ENCODE measurements at places on chromosomes 12 and 14.

DNA sequence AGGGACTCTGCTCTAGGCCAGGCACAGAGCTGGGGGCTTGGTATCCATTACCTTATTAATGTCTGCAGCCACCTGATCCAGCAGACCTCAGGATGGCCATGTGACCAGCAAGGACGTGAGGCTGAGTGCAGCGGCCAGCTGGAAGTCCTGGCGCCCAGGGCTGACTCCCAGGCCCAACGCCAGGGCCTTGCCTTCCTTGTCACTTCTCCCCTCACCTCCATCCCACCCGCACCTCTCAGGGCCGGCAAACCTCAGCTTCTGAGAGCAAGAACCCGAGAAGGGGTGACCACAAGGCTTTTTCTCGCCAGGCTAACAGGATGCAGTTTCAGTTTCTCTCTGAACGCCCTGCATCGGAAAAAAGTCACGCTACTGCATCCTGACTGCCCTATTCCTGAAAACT, 15.4 kb downstream of the RAB35 start:
- DNase-seq = no peak

- no peak for DNase-seq
These were observed 3.9 kb downstream of the HEBP1 start for GRCh38 chr12:12996209-12996608.

DNA sequence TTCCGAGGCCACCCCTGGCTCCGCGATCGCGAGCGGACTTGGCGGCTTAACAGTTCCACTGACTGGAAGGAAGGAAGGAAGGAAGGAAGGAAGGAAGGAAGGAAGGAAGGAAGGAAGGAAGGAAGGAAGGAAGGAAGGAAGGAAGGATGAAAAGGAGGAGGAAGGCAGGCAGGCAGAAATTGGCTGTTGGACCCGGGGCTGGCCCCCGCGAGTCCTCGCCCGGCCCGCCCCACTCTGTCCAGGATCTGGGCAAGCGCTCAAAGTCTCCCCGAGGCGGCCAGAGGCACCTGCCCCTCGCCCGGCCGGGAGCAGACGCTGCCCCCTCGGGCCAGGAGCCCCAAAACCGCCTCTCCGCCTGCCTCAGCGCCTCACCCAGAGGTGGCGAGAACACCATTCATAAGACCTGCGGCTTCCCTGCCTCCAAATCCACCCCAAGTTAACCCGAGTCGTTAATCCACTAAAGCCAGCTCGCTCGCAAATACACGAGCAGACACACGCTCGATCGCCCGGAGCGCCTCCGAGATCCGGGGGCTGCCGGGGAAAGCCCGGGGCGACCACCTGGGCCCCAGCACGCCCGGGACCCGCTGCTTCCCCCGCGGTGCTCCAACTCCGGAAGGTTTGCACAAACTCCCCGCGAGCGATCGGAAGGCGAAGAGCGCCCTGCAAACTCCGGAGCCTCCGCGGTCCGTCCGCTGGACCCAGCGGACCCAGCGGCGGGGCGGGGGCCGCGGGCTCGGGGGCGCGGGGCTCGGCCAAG, 844 bp downstream of the DPF3 start:
- peak; percentile 37 for DNase-seq

- DNase-seq = no peak
These were observed 35.2 kb downstream of the UBE3B start for GRCh38 chr12:109512608-109513007.

GRCh38 chr12:52149651-52150241, 42.1 kb downstream of the KRT80 start:
- DNase-seq = no peak

GRCh38 chr14:102508410-102508773, 1.2 kb downstream of the ANKRD9 start:
- no peak for DNase-seq

DNA sequence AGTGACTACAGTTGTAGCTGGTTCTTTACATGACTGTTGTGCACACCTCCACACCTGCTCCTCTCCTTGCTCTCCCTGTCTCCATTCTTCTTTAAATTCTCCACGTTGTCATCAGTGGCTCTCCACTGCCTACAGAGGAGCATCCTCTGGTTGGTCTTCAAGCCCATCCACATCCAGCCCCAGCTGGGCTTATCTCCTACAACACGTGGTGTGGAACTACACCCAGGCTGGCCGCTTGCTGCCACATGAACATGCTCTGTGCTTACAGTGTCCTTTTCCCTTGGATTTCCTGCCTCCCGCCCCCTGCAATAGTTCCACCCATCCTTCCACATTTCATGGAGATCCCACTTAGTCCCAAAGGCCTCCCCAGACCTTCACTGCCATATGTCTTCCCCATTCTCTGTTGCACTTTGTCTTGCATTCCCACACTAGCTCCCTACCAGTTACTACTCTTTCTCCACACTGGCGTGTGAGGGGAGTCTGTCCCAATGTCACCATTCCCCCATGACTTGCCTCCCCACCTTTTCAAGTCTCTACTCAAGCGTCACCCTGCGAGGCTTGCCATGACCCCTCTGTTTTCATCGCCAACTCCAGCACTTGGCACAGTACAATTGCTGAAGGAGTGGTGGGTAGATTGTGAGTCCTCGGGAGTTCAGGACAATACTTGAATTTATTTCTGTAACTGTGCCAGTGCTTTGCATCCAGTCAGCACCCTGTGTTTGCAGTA, 9.8 kb upstream of the MCRS1 start:
- DNase-seq = no peak

DNA sequence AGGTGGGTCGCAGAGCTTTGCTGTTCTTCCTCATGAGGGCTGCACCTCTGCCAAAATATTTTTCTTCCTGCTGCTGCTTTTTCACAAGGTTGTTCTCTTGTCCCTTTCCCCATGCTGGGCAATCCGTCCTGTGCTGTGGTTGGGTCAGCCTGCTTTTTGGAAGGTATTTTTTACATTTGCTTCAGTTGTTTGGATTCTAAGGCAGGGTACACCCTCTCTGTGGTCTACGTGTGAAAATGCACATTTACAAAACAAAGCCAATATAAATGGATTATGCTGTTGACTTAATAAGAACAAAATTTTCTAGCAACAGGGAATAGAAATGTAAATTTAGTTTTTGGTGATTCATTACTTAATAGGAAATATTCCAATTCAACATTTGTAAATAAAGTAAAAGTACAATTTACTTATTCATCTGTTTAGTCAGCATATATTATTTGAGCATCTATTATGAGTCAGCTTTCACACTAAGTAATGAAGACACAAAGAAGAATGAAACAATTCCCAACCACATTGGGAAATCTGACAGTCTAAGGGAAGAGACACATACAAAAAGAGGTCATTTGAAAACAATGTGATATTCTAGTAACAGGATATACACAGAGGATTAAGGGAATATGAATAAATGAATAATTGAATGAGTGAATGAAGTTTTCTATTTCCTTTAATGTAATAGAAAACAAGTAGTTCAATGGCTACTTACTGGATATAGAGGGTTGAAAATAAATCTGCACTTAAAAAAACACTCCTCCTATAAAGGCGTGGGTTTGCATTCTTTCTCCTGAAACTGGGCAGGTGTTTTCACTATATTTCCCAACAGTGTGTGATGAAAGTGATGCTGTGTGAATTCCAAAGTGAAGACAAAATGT, 94.6 kb upstream of the PRICKLE1 start:
- DNase-seq = no peak

DNA sequence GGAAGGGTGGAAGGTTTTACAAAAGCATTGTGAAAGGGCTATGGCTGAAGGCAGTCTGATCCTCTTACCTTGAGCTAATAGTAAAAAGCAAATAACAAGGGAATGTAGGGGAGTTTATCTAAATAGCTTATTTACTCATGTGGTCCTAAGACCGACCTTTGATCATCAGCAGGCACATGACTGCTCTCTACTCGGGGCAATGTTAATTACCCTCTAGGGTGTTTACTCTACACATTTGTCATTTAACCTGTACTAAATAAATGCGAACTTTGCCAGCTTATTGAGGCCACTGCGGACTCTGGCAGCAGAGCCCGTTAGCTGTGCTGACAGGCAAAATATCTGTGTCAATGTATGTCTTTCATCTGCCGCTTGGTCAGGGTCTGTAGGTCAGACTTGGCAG, 768.3 kb upstream of the ATXN7L3B start:
- no peak for DNase-seq

DNA sequence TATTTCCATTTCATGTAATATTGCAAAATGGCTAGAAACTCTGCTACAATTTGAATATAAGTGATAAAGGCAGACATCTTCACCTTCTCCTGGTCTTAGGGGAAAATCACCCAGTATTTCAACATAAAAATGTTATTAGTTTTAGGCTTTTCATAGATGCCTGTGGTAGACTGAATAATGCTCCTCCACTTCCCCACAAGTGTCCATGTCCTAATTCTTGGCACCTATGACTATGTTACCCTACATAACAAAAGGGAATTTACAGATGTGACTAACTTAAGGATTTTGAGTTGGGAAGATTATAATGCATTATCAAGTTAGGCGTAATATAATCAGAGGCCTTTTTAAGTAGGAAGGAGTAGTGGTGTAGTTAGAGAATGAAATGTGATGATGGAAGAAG, 196.4 kb downstream of the TMTC3 start:
- DNase-seq = no peak

- peak; percentile 18 for DNase-seq
These were observed 1.6 kb downstream of the SLC16A7 start for GRCh38 chr12:59597385-59597781.

DNA sequence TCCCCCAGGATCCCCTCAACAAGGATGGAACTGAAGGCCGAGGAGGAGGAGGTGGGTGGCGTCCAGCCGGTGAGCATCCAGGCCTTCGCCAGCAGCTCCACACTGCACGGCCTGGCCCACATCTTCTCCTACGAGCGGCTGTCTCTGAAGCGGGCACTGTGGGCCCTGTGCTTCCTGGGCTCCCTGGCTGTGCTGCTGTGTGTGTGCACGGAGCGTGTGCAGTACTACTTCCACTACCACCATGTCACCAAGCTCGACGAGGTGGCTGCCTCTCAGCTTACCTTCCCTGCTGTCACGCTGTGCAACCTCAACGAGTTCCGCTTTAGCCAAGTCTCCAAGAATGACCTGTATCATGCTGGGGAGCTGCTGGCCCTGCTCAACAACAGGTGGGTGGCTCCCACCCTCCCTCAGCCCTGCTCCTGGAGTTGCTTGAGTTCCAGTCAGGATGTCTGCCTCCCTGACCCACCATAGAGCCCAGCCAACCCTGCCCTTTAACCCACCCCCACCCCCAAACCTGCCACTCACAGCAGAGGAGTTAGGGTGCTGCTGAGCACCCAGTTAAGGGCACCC, 1.4 kb downstream of the ASIC1 start:
- DNase-seq = no peak

- DNase-seq = no peak
These were observed 764 bp upstream of the SPTB start for GRCh38 chr14:64880221-64881121.

DNA sequence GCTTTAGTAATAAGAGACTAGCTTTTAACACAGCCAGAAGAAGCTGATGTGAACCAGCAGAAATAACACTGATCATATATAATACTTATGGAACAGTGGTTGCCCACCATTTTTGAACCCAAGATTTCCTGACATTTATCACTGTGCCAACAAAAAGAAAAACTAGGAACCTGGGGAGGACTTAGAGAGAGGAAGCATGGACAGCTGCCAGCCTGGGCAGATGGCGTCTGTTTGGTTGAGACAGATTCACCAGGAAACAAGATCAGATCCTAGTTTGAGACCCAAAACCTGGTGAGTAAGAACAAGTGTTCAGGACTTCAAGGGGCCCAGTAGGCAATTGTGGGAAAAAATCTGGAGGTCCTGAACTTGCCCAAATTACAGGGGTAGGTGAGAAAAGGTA, 95.3 kb downstream of the BICD1 start:
- peak; percentile 40 for DNase-seq

GRCh38 chr12:1758887-1759286, 61.5 kb upstream of the LRTM2 start:
- no peak for DNase-seq

GRCh38 chr14:68528040-68528687, 264.7 kb downstream of the ZFP36L1 start:
- no peak for DNase-seq

- no peak for DNase-seq
These were observed 37.2 kb downstream of the CACNA2D4 start for GRCh38 chr12:1881301-1881700.

DNA sequence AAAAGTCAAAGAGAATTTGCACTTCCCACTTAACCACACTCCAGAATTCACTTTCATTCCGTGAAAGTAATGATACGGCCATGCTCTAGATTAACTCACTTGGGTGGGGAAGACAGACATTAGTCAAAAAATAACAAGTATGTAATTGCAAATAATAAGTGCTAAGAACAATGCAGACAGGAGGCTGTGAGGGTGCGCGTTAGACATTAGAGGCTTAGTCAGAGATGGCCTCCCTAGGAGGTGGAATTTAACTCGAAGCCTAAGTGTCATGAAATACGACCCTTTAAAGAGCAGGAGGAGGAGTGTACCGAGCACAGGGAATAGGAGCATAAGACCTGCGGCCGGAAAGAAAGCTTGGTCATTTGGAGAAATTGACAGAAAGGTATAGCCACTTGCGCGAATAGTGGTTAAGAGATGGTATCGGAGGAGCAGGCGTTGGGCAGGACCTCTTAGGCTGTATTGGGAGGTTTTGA, 628 bp downstream of the SNRPF start:
- DNase-seq = no peak

GRCh38 chr12:13218641-13219040, 22.1 kb downstream of the EMP1 start:
- DNase-seq = no peak

DNA sequence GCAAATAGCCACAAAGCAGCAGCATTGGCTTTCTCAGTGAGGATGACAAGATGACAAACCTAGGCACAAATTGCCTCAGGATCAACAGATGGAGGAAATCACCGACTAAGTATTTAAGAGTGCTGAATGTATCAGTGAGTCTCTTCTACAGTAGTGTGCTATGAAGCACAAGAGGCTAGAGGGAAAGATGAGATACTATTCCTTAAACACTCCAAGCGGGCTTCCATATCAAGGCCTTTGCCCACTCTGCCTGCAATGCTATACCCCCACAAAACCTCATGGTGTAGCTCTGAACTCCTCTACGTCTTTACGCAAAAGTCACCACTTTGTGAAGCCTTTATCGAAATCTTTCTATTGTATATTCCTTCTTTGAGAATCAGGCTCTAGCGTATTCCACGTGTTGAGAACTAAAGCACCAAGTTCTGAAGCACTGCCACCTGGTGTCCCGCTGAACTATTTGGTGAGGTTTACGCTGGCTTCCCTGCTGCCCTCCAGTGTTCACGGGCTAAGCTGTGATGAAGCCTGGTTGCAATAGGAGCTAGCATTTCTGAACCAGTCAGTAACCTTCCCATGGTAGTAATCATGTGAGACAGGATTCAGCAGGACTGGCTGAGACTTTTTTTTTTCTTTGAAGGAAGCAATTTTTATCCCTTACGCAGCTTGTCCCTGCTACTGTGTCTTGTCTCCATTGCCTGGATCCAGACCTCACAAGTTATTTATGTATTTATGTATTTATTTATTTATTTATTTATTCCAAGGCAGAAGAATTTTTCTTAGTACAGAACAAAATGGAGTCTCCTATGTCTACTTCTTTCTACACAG, 426.5 kb upstream of the OR4E1 start:
- DNase-seq = peak; percentile 87

Data from dermis microvascular lymphatic vessel endothelial cell (primary cell).